ENCODE measurements at places on chromosomes 2 and 18.

DNA sequence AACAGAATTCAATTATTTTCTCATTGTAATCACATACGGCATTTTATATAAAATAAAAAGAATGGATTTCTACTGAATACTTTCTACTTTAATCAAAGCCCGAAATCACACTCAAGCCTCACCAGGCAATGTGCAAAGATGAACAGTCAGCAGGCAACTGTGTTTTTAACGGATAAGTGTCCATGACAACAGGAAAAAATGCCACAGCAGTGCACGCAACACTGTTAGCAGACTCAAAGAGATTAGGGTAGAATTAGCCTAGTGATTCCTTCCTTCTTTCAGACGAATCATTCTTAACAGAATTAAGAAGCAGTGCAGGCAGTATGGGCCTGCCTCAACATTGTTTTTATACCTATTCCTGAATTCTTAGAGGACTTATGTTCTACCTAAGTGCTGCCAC lies 135.6 kb downstream of the CDH2 start:
- peak; percentile 83 for DNase-seq

GRCh38 chr2:10495311-10495987 lies 47.3 kb upstream of the ODC1 start:
- no peak for DNase-seq

DNA sequence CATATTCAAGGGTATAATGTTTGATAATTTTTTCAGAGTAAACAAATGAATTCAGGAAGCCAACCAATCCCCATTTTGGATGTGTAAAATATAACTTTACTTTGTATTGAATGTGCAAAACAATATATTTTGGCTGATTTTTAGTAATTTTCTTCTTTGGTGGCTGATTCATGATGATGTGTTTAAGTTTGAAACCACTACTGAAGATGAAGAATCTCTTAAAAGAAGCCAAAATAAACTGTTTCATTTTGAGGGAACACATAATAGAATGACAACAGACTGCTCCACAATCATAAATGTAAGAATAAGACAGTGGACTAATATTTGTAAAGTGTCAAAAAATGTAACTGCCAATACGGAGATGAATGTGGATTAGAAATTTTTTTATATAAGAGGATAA lies 52.5 kb upstream of the TRIM43 start:
- DNase-seq, result no peak

DNA sequence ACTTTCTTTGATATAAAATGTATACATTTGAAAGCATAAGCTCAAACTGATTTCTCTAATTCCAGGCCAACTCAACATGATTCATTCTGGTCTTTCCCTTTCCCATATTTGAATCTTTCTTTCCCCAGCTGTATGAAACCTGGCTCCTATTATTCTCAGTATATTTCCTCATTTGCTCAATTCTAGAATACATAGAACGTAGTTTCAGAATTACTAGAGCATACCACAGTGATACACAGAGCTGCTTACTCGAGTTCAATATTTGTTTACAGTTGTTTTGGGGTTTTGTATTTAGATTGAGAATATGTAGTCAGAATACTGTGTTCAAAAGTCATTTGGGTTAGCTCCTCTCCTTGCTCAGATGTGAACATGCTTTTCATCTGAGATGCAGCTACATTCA lies 43.0 kb downstream of the TNFRSF11A start:
- no peak for DNase-seq

DNA sequence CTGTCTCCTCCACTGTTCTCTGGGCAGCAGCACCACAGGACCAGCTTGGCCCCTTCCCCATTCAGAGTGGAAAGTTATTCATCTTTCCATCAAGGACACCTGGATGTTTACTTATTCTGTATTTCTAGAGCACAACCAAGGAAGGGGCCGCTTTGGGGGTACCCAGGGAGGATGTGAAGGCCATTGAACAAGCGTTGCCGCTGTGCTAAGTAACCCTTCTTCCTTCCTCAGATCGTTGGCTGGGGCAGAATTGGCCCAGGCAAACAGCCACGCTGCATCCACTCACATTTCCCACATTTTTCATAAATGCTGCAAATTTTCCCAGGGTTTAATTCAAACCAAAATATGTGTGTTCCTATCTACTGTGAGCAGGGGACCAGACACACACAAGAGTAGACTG lies 76.2 kb upstream of the NPAS2 start:
- no peak for DNase-seq

DNA sequence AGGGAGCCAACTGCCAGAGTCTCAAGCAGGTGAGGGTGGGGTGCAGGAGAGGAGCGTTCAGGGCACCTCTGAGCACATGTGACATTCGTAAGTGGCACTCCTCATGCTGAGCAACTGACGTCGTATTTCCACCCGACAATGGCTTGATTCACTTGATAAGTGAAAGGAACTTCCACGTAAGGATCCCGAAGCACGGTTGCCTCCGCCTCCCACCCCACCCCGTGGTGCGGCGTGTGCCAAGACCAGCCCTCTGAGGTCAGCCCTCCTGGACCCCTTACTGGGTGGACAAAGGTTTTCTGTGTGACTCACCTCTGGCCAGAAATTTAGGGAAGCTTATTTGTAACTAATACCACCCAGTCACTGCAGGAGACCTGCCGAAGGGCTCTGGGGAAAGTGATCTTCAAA lies 59.9 kb downstream of the AGAP1 start:
- no peak for DNase-seq

- DNase-seq, result no peak
These were observed 622.6 kb upstream of the ID2 start for GRCh38 chr2:8059255-8059654.

DNA sequence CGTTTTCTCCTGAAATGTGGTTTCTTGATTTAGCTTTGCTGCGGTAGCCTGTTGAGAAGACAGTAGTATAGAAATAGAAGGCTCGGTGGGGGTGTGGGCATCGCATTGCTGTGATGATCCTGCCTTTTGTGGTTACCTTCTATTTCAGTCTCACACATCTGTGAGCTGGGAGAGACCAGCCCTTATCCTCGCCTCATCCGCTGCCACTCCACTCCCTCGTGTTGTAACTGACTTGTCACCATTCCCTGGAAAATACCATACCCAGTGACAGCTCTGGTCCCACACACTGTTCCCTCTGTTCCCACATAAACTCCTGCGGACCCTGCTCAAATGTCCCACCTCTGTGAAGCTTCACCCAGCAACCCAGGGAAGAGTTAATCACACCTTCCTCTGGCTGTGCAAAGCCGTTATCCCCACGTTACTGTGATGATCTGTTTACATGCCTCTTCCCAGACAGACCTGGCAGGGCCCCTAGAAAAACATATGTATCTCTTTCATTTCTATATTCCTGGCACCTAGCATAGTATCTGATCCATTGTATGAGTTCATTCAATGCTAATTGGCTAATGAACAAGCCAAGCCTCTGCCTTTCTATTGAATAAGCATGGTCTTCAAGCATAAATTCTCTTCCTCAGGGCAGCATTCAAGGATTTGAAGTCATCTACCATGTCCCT lies 114.6 kb downstream of the MAPK4 start:
- DNase-seq, result no peak

DNA sequence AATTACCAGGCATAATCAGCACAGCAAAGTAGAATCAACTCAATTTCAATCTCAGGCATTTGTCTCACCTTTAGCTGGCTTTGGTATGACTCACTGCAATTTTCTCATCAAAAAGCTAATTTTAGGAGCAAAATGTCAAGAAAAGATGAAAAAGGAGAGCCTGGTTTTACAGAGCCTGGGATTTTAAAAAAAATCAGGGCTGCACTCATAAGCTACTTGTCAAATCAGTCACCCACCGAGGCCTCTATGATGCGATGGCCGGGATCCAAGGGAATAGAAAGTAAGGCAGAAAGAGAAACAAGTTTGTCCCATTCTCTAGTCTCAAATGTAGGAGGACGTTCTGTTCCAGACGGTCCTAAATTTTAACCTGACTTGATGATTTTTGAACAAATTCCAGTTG lies 170.9 kb downstream of the SOCS6 start:
- DNase-seq, result no peak

DNA sequence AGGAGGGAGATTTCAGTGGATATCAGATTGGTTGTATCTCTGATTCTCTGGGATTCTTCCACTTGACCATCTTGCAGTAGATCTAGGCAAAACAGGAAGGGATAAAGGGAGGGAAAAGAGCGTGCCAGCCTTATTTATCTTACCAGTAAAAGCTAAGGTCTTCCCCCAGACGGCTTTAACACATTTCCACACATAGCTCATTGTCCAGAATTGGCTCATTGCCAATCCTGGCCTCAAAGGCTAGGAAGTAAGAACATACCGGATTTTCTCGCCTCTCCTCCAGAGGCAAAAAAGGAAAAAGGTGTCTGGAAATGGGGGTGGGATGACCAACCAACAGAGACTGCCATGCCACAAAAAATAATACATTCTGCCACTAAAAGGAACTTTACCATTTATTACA lies 411.6 kb upstream of the NRP2 start:
- DNase-seq, result no peak

GRCh38 chr2:126656431-126657147 lies 631 bp downstream of the GYPC start:
- DNase-seq, result no peak

- DNase-seq, result no peak
These were observed 442.7 kb upstream of the MEIS1 start for GRCh38 chr2:65992198-65992554.

DNA sequence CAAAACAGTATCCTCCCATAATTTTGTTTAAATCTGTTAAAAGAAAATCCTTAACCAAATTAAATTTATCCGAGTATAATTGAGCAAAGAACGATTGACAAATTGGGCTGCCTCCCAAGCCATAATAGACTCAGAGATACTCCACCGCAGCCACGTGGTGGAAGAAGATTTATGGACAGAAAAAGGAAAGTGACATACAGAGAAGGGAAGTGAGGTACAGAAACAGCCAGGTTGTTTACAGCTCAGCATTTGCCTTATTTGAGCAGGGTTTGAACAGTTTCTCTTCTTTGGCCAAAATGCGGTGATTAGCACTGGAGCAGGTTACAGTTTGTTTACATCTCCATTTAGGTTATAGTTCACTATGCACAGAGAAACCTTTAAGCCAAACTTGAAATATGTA lies 60.8 kb downstream of the KYNU start:
- no peak for DNase-seq

GRCh38 chr2:16462958-16463357 lies 202.7 kb downstream of the CYRIA start:
- DNase-seq, result no peak

- no peak for DNase-seq
These were observed 1208.4 kb downstream of the DPP10 start for GRCh38 chr2:115650827-115651226.

- no peak for DNase-seq
These were observed 40.0 kb downstream of the ACOXL start for GRCh38 chr2:110772383-110772755.

GRCh38 chr2:226869371-226869770 lies 33.5 kb downstream of the RHBDD1 start:
- DNase-seq, result no peak

GRCh38 chr18:48649231-48649630 lies 110.4 kb downstream of the CTIF start:
- no peak for DNase-seq

- peak; percentile 3 for DNase-seq
These were observed 55.5 kb downstream of the PIGN start for GRCh38 chr18:62131301-62131909.

- no peak for DNase-seq
These were observed 57.5 kb downstream of the AP1S3 start for GRCh38 chr2:223779877-223780276.

- DNase-seq, result no peak
These were observed 70.0 kb upstream of the DNMT3A start for GRCh38 chr2:25411753-25412152.

- no peak for DNase-seq
These were observed 1.7 kb downstream of the NCK2 start for GRCh38 chr2:105746177-105747080.

DNA sequence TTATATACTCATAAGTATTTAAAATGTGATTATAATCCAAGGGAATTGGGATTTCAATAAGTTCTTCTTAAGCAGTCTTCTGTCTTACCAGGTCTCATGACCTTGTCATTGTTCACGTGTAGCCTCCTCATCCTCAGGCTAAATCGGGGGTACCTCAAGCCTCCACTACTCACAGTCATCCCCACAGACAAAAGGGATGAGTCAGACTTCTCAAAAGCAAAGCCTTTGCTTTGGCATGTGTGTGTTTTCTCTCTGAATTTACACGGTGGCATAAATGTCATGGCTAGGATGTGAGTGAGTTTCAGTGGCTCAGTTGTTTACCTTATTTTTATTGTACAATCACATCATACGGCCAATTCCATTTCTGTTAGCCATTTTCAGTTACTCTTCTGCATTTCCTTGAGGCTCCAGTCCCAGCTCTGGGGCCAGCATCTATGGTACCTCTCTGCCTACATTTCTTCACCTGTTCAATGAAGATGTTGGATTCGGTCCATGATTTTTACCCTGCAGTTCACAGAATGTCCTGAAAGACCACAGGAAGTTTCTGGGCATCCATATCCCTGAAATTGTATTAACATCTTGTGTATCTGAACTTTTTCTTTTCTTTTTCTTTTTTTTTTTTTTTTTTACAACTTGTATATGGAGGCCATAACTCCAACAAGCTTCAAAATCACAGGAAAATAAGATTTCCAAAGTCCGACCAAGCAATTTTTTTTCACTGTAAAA lies 195.3 kb downstream of the FHOD3 start:
- no peak for DNase-seq

- no peak for DNase-seq
These were observed 213.9 kb downstream of the FBXO15 start for GRCh38 chr18:73933685-73934084.

DNA sequence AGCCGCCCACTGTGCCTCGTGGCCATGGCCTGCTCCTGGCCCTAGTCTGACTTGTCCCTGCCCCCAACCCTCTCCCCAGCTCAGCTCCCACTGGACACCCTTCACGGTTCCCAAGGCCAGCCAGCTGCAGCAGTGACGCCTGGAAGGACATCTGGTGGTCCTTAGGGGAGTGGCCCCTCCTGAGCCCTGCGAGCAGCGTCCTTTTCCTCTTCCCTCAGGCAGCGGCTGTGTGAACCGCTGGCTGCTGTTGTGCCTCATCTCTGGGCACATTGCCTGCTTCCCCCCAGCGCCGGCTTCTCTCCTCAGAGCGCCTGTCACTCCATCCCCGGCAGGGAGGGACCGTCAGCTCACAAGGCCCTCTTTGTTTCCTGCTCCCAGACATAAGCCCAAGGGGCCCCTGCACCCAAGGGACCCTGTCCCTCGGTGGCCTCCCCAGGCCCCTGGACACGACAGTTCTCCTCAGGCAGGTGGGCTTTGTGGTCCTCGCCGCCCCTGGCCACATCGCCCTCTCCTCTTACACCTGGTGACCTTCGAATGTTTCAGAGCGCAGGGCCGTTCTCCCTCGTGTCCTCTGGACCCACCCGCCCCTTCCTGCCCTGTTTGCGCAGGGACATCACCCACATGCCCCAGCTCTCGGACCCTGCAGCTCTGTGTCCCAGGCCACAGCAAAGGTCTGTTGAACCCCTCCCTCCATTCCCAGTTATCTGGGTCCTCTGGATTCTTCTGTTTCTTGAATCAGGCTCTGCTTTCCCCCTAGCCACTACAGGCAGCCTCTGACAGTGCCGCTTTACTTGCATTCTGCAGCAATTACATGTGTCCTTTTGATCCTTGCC lies 35.8 kb downstream of the ANO7 start:
- no peak for DNase-seq

GRCh38 chr2:182891611-182892010 lies 25.2 kb upstream of the FRZB start:
- DNase-seq, result no peak

GRCh38 chr2:33272001-33272400 lies 204.4 kb upstream of the RASGRP3 start:
- DNase-seq, result no peak
